ENCODE measurements at places on chromosomes 5 and 9.

- DNase-seq, result no peak
Observed at GRCh38 chr5:87121304-87122150, 146.2 kb upstream of the RASA1 start.

- DNase-seq, result no peak
Observed at GRCh38 chr9:22211588-22212360, 202.7 kb upstream of the CDKN2B start.

GRCh38 chr5:140398379-140398811 lies 3.2 kb upstream of the ANKHD1 start:
- no peak for DNase-seq

DNA sequence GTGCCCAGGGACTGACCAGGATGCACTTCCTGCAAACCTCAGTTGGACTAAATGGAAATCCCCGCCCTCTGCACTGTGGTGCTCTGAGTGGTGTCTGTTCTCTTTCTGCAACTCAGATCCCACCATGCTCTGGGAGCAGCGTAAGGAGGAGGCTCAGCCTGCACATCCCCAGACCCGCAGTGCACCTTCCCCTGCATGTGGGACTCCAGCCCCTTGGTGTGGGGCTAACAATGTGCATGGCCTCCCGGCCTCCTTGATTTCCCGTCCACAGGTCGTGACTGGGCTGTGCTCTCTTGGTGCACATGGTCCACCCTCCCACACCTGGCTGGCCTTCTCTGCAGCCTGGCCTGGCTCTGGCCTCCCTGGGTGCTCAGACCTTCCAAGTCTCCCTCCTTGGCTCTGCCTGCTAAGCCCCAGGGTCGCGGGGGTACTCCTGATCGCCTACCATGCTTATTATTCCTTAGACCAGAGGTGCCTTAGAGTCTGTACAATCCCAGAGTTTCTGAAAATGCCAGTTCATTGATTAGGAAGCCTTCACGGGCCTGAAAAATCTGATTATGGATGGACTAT lies 397.5 kb downstream of the IRX2 start:
- DNase-seq, result no peak

GRCh38 chr9:129432297-129433154 lies 188.4 kb downstream of the C9orf50 start:
- no peak for DNase-seq

DNA sequence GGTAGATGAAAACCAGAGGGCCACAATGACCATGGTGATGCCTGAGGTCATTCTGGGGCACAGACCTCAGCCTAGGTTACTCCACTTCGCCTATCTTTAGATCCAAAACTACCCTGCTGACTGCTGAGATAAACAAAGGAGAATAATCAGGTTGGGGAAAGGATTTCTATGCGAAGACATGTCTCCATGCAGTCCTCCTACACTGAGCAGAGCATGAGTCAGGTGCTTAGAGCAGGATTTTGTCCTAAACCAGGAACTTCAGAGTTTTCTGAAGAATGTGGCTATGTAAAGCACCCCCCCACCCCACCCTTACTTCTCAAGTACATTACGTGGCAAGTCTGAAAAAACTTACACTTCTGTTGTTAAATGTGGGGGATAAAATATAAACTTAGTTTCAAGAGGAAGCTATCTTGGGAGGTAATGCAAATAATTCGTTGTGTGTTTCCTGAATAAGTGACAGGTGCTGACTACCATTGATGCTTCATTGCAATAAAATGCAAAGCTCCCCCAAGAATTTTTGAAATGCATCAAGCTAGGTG lies 19.4 kb downstream of the PDCD1LG2 start:
- no peak for DNase-seq

DNA sequence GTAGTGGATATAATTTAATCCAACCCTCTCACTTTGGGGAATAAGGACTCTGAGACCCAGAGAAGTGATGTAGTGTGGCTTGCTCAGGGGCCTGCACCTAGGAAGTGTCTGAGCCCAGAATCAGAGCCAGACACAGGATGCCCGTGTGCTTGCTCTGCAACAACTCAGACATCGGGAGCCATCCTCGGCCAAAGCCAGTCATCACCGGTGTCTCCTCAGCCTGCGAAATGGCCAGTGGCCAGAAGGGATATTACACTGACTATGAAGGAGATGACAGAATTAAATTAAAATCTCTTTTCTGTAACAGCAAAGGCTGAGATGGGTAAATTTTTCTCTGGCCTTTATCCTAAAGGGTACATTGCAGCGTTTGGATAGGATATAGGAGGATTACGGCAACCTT lies 102.9 kb downstream of the MARCHF11 start:
- DNase-seq, result no peak

- DNase-seq, result no peak
Observed at GRCh38 chr5:153350175-153350883, 140.1 kb upstream of the GRIA1 start.

DNA sequence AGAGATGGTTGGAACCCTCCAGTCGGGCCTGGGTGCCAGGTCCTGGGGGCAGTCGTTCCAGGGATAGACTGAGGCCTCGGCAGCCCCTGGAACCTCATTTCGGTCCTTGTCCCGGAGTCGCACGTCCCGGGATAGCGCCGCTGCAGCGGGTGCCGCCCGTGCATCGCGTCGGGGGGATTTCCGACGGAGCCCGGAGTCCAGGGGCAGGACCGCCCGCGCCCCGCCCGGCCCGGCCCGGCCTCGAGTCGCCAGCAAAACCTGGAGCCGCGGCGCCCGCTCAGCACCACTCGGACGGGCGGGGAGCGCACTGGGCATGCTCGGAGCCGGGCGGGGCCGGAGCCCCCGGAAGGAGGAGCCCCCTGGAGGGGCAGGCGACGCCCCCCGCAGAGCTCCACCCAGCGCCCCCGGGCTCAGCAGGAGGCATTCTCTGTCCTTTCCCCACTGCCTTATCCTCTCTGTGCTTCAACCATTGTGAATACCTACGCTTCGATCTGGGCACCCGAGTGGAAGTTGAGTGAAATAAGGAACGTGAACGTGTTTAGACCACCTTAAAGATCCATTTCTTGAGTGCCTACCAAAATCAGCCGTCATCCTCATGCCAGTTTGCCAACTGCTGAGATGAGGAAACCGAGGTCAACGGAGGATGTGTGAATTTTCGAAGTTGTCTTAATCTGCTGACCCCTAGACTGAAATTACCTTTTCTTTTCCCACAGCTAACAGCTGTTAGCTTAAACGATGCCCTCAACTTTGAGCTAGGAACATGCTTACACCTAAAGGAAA lies 1.7 kb upstream of the PTPN3 start:
- DNase-seq, result peak; percentile 26

DNA sequence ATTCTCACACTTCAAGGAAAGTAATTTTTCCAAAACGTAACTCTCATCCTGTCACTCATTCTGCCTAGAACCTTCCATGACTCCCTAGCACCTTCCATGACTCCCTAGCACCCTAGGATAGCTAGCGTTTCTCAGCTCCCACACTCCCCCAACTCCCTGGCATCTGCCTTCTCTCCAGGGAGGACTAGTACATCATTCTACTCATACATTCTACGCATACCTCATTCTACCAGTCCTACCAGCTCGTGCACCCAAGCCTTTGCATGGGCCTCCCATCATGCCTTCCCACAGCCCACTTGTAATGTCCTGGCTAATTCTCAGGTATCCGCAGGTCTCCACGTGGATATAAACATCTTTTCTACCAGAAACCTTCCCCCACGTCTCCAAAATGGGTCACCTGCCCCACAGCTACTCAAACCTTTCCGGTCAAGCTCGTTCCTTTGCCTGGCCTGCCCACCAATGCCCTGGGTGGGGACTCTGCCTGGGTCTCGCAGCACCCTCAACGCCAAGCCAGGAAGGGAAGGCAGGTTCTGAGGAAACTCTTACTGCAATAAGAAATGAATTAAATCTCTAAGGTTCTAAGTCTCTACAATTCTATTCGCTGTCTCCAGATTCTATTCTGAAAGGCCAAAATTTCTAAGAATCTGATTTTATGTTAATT lies 930 bp downstream of the ANKS6 start:
- no peak for DNase-seq

GRCh38 chr9:34615132-34615531 lies 3.2 kb upstream of the RPP25L start:
- no peak for DNase-seq

- no peak for DNase-seq
Observed at GRCh38 chr9:92983984-92984589, 36.8 kb downstream of the FGD3 start.

DNA sequence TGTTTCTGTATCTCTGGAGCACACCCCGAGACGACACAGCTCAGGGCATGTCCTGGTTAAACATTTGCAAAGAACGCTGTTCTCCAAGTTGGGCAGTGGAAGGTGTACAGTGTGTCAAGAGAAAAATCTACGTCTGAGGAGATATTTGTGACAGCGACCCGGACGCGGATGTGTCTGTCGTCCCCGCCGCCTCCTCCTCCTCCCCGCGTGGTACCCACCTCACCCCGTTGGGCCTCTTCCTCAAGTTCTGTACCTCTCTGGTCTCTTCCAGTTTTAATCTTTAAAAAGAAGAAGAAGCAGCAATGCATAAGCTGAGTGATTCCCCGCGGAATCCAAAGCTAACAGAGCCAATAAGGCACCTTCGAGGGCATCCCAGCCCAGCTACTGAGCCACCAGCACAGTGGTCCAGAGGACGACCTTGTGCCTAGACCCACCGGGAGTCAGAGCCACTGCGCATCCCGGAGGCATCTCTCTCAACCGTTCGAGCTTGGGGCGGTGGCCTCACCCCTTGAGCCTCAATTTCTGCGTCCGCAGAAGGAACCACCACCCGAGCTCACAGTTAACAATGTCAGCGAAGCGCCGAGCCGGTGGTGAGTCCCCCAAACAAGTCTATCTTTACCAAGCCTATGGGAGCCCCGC lies 467 bp downstream of the C9orf78 start:
- DNase-seq, result no peak

DNA sequence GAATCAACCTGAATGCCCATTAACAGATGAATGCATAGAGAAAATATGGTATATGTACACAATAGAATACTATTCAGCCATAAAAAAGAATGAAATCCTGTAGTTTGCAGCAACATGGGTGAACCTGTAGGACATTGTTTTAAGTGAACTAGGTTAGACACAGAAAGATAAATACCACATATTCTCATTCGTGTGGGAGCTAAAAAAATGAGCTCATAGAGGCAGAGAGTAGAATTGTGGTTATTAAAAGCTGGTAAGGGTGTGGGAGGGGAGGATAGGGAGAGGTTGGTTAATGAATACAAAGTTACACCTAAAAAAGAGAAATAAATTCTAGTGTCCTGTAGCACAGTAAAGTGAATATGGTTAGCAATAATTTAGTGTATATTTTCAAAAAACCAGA lies 23.5 kb downstream of the PTTG1 start:
- no peak for DNase-seq

DNA sequence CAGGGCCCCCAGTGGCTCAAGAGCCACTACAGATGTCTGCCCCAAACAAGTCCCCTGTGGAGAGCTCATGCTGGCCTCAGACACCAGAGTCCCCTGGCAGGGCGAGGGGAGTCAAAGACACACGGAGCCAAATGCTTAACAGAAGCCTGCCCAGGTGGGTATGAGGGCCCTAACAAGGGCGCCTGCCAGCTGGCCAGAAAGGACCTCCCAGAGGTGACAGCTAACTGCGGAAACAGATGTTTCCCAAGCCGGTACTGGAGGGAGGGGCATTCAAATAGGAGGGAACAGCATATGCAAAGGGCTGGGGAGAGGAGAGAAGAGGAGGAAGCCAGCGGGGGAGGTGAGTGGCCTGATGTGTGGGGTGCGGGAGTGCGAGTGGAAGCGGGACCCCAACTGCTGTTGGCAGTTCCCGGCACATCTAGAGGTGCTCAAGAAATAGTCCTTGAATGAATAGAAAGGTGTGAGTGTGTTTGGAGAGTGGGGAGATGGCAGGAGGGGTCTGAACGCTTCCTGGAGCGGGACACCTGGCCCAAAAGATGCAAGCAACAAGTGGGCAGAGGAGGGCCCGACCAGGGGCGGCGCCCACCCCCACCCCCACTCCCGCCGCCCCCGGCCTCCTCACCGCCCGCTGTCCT lies 824 bp downstream of the MXD3 start:
- no peak for DNase-seq

DNA sequence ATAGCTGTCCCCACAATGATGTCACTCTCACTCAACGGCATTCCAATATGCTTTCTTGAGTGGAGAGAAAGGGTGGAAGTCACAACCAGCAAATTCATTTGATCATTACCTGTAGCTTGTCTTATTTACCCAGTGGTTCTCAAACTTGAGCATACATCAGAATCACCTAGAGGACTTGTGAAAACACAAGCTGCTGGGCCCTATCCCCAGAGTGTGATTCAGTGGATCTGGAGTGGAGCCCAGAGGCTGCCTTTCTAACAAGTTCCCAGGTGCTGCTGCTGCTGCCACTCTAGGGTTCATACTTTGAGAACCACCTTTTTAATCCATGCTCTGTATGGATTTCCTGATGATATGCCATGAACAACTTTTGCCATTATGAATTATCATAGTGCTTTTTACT lies 94.7 kb downstream of the KLHL3 start:
- no peak for DNase-seq

- no peak for DNase-seq
Observed at GRCh38 chr5:146006470-146007190, 70.3 kb downstream of the SH3RF2 start.

DNA sequence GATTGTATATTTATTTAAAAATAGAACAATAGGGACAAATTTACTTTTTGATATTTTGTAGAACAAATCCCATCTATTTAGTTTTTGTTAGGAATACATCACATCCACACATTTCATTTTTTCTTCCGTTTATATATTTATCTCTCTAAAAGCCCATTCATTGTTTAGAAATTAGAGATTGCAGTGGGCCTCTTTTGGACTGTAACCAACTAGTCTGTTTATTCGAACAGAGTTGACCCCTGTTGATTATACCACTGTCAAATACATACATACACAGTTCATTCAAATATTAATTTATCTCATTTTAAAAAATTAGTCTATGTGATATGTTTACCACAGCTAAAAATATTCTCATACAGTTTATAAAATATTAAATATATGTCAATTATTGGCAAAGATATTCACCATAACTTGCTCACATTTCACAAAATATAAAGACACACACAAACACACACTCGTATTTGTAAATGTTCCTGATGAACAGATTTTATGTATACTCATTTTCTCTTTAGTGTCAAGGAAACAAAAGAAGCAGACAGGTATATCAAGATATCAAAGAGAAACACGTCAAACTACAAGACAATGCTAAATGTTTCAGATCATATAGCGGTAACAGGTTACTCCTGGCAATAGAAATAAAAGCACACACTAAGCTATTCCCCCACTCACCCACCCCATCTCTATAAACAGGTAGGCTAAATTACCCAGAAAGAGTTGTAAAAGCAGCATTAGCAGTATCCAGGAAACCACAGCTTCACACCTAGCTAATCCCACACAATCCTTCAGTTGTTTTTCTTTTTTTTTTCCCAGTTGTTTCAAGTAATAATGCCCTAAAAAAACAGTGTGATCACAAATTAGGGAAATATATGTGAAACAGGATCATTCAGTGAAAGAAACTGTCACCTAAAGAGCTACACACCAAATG lies 283.9 kb downstream of the ADAMTS6 start:
- DNase-seq, result no peak

- DNase-seq, result peak; percentile 11
Observed at GRCh38 chr9:32783168-32783891, at the start of gene TMEM215. Gene TMEM215, plus strand, starts transcription at chr9:32783540. Its CDS starts 644 bp downstream, at chr9:32784184.
